ENCODE measurements at places on chromosomes 7 and 10.

DNA sequence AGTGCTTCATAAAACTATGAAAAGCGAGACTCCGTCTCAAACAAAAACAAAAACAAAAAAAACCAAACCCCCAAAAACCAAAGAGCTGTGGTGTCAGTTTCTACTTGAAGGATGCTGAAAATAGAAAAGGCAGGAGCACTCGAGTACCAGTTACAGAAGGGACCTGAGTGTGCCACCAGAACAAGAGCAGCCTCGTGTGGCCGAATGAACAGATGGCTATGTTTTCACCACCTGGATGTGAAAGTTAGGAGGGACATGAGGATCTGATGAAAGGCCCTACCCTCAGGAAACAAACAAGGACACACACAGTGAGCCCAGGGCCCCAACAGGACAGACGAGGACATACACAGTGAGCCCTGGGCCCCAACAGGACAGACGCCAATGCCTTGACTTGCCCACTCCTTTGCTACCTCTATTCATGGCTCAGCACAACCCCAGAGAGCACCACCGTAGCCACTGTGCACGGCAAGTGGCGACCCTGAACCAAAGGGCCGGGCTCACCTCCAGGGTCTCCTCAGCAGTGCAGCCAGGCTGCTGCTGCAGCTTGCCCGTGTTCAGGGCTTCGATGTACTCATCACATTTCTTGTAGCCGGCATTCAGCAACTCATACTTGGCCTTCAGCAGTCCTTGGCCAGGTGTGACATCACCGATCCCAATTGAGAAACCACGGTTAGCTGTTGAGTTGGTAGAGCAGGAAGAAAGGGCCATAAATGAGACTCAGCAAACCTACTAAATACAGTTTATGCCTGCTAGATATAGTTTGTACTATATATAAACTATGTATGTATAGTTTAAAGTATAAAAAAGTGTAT is 24.9 kb downstream of the POLR3A start:
- no peak for DNase-seq

GRCh38 chr10:120460186-120460585 is 3.2 kb downstream of the PLPP4 start:
- DNase-seq: no peak

GRCh38 chr7:138556771-138557484 is 96.9 kb downstream of the TRIM24 start:
- peak; percentile 2 for DNase-seq

GRCh38 chr7:124857672-124858235 is 71.9 kb downstream of the POT1 start:
- no peak for DNase-seq

GRCh38 chr7:120990468-120991118 is 2.1 kb downstream of the CPED1 start:
- DNase-seq: no peak

GRCh38 chr7:44045226-44046014 is 918 bp downstream of the DBNL start:
- DNase-seq: no peak

GRCh38 chr7:95424716-95425115 is 10.1 kb downstream of the PON2 start:
- DNase-seq: no peak

DNA sequence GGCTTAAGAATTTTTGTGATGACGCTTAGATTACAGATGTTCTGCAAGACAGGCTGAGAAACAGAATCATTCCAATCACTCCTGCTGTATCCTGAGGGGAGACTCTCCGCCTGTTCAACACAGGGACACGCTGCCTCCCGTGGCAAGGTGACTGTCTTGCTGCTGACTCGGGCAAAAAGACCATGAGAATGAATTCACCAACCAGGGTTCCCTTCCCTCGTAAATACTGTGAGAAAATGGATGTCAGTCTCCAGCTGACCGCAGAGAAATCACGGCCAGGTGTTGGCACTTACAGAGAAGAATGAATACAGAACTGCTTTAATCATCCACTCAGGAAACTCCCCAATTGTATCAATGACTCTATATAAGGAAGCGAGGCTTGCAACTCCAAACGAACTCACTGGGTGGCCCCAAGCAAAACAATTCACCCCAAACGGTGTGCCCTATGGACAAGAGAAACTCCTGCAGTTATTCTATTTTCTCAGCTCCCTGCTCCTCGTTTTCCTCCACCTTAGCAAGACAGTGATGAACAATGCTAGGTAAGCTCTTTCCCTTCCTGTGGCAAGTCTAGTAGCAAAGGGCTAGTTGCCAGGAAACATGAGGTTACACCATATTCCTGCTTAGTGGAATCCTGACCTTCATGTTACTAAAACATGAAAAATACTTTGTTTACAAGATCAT is 22.8 kb downstream of the GNA12 start:
- DNase-seq: no peak

GRCh38 chr10:95327367-95327766 is 36.6 kb upstream of the PDLIM1 start:
- DNase-seq: no peak

DNA sequence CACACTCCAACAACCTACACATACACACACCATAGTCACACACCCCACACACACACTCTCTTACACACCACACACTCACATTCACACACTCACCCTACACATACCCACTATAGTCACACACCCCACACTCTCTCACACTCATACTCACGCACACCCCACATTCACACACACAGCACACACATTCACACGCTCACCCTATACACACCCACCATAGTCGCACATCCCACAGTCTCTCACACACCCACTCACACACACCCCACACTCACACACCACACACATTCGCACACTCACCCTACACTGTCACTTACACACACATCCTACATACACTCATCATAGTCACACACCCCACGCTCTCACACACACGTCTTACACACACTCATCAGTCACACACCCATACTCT is 85.6 kb downstream of the HECW1 start:
- DNase-seq: no peak

DNA sequence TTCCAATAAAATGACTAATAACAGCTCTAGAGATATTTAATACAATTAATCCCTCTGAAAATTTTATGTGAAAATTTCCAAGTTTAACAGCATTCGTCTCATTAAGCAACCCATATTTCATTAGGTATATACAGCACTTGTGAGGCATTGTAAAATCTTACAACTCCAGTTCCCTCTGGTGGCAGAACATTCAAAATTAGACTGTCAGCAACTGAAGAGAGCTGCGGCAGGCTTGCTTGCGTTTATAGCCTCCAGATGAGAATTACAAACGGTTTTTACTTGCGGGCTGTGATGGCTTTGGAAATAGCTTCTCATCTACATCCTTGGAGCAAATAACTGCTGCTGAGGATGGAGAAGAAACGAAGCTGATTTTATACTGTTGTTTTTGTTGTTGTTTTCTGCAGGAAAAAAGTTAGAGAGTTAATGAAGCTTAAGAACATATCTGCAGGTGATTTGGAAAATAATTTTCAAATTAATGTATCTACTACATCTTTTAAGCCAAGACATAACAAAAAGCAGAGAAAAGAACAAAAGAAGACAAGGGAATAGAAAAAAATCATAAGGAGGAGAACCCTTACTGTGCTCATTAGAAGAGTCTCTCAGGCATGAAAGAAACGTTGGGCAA is 171.3 kb downstream of the MAGI2 start:
- peak; percentile 73 for DNase-seq

DNA sequence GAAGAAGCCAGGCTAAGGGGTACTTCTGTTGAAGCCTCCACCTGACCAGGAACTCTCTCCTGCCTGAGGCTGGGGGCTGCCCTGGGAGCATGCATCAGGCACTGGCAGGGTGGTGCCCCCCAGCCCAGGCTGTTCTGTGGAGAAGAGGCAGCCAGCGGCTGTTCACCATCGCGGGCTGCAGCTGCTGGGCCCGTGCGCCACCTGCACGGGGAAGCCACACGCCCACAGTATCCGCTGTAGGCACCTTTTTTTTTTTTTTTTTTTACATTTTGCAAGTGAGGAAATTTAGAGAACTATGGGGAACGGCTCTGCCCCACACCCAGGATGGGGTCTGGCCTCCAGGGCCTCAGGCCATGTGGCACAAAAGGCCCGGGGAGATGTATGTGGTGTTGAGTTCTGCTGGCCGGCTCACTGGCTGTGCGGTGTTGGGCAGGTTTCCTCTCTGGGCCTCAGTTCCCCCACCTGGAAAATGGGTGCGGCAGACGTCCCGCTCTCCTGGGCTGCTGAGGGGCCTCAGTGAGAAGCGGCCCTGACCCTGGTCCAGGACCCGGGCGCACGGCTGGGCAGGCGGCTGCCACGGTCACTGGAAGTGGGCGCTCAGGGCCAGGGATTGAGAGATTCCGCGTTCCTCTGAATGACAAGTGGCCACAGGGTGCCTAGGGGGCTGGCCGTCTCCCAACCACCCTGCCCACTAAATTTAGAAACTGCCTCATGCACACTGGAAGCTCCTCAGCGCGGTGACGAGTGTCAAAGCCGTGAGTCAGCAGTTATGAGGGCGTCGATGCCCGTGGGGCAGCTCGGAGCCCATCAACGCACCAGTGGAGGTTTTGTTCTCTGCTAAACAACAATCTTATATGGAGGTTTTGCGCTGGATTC is 8.8 kb upstream of the INTS1 start:
- DNase-seq: no peak

GRCh38 chr7:100728196-100728595 is 5.2 kb upstream of the ZAN start:
- DNase-seq: no peak

DNA sequence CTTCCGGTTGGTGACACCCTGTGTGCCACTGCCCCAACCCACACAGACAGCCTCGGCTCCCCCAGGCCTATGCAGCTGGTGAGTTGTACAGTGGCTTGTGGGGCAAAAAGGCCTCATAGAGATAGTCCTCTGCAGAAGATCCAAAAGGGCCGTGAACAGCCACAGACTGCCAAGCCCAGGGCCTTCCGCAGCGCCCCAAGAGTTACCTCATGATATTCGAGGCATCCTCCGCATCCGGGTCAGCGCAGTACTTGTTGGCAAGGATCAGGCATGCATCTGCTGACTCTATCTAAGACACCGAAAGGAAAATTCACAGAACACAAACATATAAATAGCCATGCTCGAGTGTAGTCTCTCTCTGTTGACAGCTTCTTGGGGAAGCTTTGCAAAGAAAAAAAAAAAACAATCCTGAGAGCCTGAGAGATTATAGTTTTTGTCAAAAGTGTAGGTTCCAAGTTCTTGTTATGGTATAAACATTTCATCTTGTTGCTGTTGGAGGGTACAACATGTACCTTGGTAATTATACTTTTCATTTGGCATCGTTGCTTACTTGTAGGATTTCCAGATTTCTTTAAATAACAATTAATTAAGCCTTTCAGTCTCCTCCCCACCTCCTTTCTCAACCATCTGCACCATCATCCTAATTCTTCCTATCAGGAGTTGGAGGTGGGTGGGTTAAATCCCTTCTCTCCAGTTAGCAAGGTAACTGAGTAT is 553.0 kb downstream of the KCNMA1 start:
- DNase-seq: no peak

DNA sequence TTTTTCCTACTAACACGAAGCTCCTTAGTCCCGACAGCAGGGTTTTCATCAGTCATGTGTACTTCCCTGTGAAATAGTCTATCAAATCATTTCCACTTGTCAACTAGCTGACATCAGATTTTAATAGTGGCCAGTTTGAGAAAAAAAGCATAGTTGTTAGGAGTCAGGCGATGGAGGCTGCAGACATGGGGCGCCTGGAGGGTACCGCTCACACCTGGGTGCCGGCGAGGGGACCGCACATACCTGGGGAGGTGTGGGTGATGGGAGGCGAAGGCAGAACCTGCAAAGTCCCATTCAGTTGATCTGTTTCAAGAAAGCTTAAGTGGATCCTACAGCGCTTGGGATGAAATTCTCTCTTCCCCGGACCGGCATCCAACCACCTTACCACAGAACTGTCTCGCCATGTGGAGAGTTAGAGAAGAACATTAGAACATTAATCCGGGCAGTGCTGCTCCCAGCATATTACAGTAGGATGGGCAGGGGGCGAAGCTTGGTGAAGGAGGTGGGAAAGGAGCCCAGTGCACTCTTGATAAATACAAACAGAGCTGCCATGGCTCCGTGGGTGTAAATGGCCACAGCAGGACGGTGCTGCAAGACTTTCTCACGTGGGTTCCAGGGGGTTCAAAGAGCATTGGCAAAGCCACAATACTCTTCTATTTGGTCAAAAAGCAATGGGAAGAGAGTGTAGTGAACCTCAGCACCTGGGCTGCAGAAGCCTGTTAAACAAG is 24.2 kb downstream of the ADARB2 start:
- no peak for DNase-seq

GRCh38 chr10:43211030-43211429 is 55.8 kb downstream of the RASGEF1A start:
- DNase-seq: no peak

- DNase-seq: no peak
These were observed 4.4 kb downstream of the IFIT3 start for GRCh38 chr10:89332123-89332633.

Data from Panc1 (cell line).